ENCODE measurements at places on chromosomes 5 and 9.

- no peak for DNase-seq
Observed at GRCh38 chr5:126818736-126819135, 41.8 kb downstream of the LMNB1 start.

DNA sequence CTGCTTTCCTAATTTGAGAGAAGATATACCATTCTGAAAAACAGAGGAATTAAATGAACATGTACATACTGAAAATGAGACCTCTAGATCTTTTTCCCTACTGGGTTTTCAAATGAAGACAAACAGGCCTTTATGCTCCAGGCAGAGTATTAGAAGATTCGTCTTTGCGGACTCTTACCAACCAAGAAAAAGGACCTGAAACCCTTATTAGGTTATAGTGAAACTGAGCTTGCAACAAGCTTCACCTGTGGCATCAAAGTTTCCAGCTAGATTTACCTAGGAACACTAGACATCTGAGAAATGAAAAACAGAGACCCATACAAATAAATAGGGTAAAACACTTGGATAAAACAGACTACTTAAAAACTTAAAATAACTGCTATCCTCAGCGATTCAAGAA is 46.3 kb downstream of the SMIM15 start:
- no peak for DNase-seq

DNA sequence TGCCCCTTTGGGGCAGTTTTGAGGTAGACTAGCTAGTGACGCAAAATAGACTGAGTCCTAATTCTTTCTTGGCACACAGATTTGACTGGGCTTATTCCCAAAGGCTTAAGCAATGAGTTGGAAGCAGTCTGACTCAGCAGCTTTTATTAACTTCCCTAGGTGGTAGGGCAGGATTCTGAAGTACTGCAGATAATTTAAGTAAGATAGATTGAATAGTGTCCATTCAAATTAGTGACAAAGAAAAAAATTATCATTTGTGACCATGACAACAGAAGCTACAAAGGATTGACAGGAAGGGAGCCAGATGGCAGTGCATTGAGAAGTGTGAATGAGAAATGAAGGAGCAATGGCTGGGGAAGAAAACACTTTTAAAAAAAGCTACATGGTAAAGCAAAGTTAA is 649.4 kb downstream of the CDH9 start:
- no peak for DNase-seq

DNA sequence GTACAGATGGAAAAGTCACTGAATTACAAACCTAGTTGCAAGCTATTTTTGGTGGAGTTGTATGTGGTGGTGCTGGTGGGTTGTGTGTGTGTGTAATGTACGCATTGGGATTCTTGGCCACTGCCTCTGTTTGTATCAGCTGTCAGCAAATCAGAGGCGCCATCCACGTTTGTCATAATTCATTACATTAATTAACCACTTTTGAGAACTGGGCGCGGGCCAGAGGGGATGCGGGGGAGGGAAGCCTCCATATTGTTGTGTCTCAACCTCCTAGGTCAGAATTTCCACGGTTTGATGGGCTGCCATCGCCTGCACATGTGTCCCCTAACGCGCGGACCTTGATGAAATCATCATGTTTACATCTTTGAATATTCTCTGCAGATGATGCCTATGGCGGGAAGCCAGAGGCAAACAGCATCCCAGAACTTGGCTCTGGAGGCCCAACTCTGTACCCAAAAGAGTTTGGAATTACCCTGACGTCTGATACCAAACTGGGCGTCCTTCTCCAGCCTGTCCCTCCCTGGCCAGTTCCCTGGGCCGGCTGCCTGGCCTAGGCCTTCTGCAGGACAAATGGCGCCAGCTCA is 54.9 kb downstream of the FGF18 start:
- DNase-seq, result no peak

DNA sequence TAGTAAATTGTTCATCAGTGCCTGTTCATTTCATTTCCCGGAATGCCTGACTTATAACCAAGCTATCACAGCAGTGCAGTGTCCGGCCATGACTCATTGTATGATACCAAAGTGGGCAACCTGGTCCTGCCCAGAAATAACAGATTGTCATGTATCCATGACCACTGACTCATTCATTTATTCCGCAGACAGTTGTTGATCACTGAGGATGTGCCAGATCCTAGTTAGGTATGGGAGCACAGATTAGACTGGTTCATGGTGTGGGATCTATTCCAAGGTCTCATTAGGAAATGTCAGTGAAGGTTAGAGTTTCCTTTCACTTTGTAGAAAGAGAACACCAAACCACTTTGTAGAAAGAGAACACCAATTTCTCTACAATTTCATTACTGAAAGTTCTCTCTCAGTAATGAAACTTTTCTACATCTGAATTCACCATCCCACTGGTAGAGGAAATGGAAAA is 8.7 kb downstream of the NREP start:
- DNase-seq, result peak; percentile 95

DNA sequence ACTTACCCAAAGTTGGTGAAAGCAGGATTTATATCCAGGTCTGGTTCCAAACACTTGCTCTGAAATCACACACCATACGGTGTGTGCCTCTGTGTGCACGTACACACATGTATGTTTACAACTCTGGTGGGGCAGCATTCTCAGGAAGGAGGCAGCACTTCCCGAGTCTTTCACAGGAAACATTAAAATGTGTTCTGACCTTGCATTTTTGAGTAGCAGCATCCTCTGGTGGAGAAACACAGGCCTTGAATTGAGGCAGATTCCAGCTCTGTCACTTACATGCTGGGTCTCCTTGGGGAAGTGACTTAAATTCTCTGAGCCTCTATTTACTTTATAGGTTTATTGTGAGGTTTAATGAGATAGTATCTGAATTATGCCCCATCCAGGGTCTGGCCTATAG is 126.4 kb downstream of the RGS3 start:
- peak; percentile 67 for DNase-seq

GRCh38 chr5:139912804-139913203 is 117.2 kb downstream of the PSD2 start:
- no peak for DNase-seq

DNA sequence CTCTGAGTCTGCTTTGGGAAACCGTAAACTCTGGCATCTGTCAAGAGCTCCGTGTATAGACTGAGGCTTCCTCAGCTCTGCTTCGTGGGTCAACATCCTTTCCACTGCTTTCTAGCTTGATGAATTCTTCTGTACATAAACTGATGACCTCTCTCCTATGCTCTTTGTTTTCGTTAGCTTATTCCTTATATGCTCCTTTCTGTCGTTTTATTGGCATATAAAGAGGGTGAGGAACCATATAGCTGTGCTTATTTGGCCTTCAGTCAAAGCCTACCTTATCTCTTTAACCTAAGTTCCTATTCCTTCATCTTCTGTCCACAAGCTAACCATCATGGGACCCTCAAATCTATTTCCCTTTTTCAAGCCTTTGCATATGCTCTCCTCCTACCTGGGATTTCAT is 39.4 kb upstream of the CARTPT start:
- DNase-seq, result no peak

- DNase-seq, result peak; percentile 67
Observed at GRCh38 chr5:178145965-178146820, 7.5 kb downstream of the NHP2 start.

DNA sequence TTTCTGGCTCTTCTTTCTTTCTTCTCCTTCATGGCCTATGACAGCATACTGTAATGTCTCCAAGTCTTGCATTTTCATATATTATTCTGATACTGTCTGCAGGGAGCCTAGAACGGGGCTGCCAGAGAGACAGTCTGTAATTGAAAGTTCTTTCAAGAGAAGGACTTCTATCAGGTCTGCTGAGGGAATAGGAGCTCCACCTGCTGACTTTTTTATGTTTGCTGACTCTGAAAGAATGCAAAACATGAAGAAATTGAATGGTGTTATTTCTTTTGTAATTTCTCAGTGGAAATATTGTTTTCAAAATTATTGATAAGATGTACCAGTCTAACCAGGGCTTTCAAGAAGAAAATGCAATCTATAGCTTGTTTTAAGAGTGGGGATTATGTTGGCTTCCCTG is 121.9 kb upstream of the RFX3 start:
- no peak for DNase-seq

DNA sequence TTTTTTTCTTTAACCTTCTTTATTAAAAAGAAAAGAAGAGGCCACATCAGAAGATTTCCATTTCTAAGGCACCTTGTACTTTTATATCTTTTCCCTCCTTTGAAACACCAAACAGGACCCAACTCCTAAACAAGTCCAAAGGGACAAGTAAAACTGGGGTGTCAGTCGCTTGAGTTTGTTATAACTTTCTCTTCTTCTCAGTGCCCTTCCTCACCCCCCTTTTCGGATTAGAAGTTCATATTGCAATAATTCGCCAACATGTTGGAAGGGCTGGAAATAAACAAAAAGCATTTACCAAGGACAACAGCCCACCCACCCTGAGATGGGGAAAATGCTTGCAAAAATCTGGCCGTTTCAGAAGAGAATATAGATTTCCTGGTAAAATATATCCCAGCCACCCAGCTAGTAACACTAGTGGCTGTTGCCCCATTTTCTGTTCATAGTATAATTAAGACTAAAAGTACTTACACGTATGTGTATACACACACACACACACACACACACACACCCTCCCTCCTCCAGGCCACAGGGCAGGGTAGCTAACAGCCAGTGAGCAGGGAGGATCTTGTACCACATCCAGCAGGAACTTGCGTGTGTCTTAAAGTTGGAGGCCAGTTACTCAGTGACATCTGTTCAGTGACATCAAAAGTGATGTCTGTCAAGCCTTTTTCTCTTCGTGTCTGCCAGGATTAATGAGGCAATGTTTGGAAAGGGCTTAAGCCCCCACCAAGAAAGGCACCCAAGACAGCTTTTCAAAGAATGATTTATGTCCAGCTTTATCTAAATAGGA is 149.1 kb upstream of the KLF4 start:
- peak; percentile 78 for DNase-seq

DNA sequence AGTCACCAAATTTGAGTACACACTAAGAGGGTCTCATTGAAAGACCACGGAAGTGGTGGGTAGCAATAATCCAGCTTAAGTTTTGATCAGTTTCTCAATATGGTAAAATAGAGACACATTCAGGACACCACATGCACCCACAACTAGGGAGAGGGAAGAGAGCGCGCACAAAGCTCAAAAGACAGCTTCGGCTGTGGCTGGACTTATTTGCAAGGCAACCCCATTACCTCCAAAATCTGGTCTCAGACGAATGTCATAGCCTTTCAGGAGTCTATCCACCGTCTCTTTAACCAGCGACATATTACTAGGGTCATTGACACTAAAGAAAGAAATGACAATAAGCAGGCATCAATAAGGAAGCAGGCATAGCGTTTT is 443 bp downstream of the GABRB2 start:
- DNase-seq, result no peak

DNA sequence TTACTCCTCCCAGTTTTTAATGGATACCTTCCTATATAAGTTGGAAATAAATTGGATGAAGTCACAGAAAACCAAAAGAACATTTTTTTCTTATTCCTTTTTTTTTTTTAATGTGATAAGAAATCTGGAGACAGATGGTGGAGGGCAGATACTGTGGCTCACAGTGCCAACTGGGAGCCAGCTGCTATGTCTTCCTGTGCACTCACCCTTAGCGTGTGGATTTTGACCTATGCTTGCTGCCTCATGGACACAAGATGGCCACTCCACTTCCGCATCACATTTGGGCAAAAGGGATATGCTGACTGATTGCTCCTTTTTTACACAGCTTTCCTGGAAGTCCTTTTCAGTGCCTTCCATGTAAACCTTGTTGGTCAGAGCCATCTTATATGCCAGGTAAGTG is 342.6 kb downstream of the MAN2A1 start:
- no peak for DNase-seq

GRCh38 chr5:158792976-158793375 is 306.7 kb downstream of the EBF1 start:
- DNase-seq, result no peak

GRCh38 chr9:104769655-104770054 is 5.7 kb downstream of the NIPSNAP3B start:
- DNase-seq, result no peak

DNA sequence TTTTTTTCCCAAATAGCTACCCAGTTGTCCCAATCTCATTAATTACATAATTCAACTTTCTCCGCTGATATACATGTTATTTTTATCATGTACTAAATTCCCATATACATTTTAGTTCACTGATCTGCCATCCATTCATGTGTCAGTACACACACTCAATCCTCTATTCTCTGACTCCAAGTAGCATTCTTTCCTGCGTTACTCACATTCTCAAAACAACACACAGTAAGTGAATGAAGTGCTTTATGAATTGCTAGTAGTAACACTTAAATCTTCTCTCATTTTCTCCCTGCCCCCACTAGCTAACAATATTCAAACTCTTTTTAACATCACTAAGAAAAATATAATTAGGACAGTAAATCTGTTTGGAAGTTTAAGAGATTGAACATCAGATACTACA is 8.9 kb downstream of the ZNF366 start:
- DNase-seq, result peak; percentile 78

- peak; percentile 74 for DNase-seq
Observed at GRCh38 chr5:65672796-65673195, 48.0 kb downstream of the SHLD3 start.

GRCh38 chr5:51148437-51148836 is 234.8 kb upstream of the ISL1 start:
- no peak for DNase-seq

GRCh38 chr5:17289681-17290539 is 72.5 kb downstream of the BASP1 start:
- DNase-seq, result peak; percentile 9

DNA sequence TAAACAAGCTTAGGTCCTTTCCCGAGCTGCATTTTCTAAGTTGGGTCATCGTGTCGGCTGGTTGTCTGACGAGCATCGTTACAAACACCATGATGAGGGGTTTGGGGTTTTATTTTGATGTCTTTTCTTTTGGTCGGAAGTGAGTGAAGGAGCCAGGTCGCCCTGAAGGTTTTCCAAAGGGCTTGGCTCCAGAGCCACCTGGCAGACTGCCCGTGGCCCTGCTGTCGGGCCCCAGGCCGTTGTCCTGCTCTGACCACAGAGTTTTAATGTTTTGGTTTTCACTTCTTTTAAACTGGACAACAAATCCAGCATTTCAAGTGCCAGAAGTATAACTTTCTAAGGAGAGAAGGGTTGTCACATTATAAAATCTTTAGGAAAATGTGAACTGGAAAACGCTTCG is 42.3 kb downstream of the TENT4A start:
- no peak for DNase-seq
